ENCODE measurements at places on chromosomes 6 and 20.
A peak's percentile ranks its signal among the peaks of the same experiment; 100 is the strongest.

DNA sequence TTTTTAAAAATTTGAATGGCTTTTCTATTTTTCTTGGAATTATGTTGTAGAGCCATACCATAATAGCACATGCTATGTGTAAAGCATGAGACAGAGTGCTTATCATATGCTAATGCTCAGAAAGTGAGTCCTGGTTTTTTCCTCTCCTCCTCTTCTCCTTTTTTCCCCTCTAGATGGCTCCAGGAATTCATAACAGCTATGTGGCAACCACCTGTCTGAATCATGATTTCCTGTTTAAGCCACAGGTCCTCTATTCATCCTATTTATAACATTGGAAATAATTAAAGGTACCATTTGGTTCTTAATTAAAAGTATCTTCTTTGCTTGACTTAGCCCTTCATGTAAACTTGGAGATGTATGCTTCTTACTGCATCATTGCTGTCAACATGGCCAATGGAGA is 260.0 kb upstream of the MAP3K7 start:
- no peak for DNase-seq

DNA sequence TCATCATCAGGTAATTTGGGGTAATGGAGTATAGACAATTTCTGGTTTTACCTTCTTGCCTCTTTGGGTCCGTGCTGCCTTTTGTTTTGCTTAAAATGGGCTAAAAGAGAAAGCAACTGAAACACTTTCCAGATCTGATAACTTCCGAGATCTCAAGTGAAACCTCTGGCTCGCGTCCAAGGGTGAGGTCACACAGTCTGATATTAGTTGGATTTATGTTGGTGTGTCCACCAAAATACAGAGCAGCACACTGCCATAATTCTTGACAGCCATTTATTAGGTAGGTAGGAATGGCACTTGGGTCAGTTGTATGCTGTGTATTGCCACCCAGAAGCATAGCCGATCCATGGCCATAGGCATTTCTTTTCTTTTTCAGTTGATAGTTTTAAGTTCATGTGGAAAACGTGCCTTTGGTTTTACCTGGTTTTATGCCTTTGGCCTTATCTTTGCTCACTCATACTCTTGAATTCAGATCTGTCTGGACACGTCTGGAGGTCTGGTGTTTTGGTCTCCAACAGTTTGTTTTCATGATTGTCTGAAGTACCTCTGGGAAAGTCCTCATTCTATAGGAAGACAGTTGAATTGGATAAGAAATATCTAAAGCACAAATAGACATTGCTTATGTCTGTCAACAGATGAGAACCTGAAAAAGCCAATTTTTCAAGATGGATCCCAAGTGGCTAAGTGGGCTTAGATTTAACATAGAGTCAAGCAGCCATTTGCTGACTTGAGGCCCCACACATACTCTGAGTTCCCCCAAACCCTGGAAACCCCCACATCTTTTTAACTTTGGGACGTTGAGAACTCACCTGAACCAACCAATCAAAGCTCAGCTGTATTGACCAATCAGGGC is 320.8 kb downstream of the SOX4 start:
- no peak for DNase-seq

DNA sequence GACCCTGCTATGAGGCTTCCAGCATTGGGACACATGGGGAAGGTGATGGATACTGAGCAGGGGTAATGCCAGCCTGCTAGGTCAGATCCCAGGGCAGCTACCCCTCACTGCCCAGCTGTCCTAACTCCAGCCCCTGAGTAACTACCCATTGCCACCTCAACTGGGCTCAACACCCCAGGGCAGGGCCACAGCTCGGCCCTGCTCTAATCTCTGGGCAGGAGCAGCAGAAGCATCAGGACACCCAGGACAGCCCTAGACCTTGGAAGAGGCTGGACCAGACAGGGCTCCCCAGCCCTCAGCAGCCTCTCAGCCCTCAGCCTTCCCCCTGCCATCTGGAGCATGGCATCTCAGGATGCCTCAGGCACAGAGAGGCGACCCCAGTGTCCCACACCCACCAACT is 67.4 kb upstream of the TOP1 start:
- DNase-seq = peak; percentile 11

- DNase-seq = no peak
Measured at GRCh38 chr6:118899948-118900347, 6.0 kb downstream of the ASF1A start.

DNA sequence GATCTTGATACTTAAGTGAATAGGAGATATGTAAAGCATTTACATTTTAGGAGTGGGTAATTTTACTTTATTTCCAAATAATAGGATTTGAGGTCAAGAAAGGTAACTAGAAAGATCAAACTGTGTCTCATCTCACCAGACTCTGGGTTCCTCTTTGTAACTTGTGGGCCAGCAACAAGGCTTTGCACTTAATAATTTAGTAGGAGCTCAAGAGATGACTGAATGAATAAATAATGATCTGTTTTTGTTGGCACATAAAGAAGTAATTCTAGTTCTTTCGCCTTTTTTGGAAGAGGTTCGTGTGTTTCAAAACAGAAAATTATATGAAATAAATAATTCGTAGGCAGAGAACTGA is 67.4 kb upstream of the FABP7 start:
- no peak for DNase-seq

DNA sequence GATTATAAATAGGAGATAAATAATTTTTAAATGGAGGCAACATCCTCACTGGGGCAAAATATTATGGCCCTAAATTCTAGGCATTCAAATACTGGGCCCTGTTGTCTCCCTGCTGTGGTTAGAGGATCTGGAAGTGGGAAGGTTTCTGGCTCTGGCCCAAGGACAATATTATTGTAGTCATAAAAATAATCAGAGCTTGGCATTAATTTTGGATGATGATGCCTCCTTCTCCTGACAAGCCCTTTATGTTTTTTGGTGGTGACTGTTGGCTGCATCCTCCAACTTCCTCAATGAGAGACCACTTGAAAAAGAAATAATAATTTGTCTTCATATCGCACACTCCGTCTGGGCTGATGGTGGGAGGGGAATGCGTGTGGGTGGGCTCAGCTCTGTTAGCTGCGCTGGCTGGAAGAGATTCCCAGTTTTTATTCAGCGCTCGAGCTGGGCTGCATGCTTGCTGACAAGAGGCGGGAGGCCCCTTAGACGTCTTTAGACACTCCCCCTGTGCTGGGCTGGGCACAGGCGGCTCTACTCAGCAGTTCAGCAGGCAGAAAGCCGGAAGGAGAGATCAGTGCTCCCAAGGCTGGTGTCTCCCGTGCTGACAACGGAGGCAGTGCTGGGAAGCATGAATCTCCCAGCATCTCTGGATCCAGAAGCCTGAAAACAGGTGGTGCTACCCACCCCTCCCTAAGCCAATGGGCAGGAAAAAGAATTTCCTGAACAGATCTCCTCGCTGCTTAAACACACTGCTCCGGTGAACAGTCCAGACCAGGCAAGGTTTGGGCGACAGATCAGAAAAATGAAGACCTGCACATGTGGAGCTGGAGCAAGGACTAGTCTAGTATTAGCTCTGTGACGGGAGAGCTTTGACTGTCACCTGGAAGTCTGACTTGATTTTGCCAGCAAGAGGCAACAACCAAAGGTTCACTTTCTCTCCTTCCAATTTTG is 97.7 kb downstream of the SYCP2 start:
- peak; percentile 82 for DNase-seq

DNA sequence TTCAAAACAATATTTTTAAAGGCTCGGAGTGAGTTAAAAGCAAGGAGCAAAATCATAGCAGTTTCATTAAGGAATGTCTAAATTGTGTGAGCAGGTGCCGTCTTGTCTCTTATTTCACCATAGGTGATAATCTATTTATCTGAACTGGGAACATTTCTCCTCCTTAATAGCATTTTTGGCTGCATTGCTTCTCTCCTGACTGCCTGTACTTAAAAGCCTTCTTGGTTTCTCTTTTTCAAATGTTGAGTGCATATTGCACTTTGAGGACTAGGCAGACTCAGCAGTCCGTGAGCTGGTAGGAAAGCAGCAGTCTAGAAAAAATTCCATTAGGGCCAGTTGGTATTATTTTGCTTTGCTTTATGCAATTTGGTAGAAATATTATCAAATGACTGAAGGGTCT is 645.9 kb downstream of the GRIK2 start:
- no peak for DNase-seq

DNA sequence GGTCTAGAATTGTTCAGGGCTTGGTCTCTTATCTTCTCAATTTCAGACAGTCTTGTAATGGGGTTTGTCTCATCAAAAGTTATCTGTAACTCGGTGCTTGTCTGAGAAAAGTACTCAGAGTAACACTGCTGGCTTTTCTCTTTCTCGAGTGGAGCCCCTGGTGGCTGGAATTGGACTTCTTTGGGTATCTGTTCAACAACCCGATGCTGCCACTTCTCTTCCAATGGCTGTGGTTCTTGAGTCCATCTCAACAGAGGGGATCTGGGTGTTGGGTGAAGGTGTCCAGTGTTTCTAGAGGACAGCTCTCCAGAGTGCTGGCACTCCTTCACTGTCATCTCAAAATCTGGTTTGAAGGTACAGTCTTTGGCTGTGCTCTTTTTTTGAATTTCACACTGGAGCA is 24.6 kb downstream of the DST start:
- no peak for DNase-seq

GRCh38 chr20:36773107-36773596 is 411 bp downstream of the DSN1 start:
- DNase-seq = peak; percentile 41

All from osteoblast (primary cell).